ENCODE measurements at places on chromosomes 11 and 22.

- DNase-seq, result no peak
Measured at GRCh38 chr22:43447380-43447779, 35.6 kb downstream of the MPPED1 start.

GRCh38 chr22:37282385-37282677 lies at the start of gene CYTH4:
Gene CYTH4 (plus strand): TSS chr22:37282508. CDS start chr22:37282570, 62 bp downstream.
- DNase-seq, result no peak

- no peak for DNase-seq
Measured at GRCh38 chr11:74978041-74978440, 10.7 kb upstream of the NEU3 start.

DNA sequence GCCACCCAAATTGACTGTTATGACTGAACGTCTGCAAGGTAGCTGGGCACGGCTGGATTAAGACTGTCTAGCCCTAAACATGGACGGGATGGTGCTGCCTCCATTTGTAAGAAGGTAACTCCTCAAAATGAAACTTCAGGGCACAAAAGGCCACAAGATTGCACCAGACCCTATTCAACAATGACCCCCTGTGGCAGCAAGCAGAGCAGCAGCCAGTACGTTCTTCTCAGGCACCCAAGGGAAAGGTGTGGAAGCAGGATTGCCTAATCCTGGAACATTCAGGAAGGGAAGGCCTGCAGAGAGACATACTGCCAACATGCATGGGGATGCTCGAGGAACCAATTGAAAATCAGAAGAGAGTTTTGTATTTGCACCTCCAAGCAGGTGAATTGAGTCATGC lies 4.5 kb upstream of the TBX10 start:
- DNase-seq, result peak; percentile 39

GRCh38 chr11:8721609-8722500 lies 39.3 kb downstream of the RPL27A start:
- no peak for DNase-seq

GRCh38 chr11:20017320-20017719 lies 143.0 kb downstream of the DBX1 start:
- DNase-seq, result no peak

DNA sequence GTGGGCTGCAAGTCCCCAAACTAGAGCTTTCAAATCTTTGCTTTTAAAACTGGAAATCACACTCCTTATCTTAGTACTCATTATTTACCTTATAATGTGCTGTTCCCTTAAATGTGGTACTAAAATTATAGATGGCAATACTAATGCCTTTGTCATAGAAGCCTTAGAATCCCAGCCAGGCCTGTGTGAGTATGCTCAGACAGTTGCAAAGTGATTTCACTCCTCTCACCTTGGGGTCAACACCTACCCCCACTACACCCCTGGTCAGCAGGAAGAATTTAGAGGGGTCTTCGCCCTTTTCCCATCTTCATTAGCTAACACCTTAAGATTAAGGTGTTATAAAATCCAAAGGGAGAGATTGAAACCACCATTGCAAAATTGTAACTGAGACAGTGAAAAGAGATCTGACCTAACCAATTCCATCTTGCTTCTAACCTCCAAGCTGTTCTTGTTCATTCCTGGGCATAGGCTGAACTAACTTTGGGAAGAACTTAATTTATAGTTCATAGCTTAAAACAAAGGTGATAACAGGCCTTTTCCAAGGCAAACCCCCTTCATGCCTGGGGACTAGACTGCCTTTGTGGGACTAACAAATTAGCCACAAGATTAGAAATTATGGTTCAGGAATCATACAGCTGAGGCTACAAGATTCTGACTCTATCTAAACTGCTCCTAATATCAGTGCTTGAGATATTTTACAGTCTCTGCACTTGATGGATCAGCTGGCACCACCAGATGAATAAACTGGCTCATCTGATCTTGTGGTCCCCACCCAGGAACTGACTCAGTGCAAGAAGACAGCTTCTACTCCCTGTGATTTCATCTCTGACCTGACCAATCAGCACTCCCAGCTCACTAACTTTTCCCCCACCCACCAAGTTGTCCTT lies 10.4 kb upstream of the MRPL17 start:
- peak; percentile 52 for DNase-seq

Measured in OCI-M1 (cell line).